Germinal center (tissue), 1 donor: ENCODE measurements at places on chromosomes 11 and 22.
A peak's percentile ranks its signal among the peaks of the same experiment; 100 is the strongest.

DNA sequence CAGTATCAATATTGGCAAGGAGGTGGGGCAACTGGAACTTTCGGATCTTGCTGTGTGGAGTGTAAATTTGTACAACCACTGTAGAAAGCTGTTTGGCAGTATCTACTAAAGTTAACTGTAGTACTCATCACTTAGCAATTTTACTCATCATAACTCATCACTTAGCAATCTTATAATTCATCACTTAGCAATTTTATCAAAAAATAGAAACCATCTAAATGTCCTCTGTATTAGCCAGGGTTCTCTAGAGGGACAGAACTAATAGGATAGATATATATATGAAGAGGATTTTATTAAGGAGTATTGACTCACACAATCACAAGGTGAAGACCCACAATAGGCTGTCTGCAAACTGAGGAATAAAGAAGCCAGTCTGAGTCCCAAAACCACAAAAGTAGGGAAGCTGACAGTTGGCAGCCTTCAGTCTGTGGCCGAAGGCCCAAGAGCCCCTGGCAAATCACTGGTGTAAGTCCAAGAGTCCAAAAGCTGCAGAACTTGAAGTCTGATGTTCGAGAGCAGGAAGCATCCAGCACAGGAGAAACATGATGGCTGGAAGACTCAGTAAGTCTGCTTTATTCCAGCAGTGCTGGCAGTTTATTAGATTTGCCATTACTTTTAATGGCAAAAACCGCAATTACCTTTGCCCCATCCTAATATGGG is 92.9 kb upstream of the USP47 start:
- DNase-seq: no peak

DNA sequence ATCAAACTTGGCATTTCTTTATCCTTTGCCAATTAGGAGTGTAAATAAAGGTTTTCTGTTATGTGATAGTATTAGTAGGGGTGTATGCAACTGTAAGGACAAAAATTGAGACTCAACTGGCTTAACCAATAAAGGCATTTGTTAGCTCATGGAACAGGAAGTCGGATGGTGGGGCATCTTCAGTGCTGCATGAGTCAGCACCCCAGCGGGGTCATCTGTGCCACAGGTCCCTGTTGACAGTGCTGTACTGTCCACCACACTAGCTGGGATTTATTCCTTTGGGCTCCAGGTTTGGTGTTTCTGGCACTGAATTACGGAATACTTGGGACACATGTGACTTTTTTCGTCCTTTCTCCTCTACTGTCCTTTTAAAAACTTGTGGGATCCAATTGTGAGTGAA is 86.0 kb downstream of the PPP6R3 start:
- DNase-seq: no peak

GRCh38 chr11:22349491-22349890 is 11.3 kb downstream of the SLC17A6 start:
- no peak for DNase-seq

GRCh38 chr22:42720263-42721044 is at the start of gene A4GALT:
Gene A4GALT, minus strand, starts transcription at chr22:42720870. Its CDS starts 26,919 bp downstream, at chr22:42693951.
- DNase-seq: peak; percentile 65

DNA sequence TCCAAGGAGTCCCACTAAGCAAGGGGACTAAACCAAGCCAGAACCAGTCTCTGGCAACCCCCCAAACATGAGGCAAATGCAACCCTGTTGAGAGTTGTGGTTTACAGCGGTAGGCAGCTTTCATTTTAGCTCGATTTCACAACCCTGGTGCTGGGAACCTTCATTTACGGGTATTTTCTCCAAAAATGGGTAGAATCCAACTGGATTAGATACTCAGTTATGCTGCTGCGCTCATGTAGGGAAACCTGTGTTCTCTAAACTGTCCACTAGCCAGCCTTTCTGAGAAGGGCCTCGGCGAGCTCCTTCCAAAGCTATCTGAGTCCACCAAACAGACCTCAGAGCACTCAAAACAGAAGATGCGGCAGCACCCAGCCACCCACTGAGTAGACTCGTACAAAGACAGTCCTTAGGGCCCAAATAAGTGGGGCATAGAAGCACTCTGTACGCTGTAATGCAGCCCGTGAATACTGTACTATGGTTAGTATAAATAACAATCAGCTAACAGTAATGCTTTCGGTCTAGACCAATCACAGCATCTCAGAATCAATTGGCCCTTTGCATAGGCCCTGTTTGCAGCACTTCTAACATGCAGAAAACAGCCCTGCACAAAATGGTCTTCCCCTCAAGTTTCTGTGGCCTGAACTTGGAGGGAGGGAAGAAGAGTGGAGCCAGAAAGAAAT is 104.7 kb downstream of the ETS1 start:
- DNase-seq: no peak

- no peak for DNase-seq
These were observed 4.2 kb downstream of the FIBP start for GRCh38 chr11:65883786-65884715.

DNA sequence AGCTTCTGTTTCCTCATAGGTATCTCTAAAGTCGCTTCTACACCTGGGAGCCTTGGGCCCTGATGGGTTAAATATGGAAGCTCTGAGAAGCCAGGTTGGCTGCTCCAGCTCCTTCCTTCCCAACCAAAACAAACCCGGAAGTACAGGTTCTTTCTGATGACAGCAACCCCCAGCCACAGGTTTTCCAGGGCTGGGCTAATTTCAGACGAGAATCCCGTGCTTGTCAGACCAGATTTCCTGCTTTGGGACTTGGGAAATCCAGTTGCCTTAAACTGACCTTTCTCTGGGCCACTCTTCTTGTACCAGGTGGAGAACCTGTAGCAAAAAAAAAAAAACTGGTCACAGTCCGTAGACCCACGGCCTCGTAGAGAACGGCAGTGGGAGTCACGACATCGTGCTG is 51.9 kb downstream of the RBX1 start:
- DNase-seq: no peak

DNA sequence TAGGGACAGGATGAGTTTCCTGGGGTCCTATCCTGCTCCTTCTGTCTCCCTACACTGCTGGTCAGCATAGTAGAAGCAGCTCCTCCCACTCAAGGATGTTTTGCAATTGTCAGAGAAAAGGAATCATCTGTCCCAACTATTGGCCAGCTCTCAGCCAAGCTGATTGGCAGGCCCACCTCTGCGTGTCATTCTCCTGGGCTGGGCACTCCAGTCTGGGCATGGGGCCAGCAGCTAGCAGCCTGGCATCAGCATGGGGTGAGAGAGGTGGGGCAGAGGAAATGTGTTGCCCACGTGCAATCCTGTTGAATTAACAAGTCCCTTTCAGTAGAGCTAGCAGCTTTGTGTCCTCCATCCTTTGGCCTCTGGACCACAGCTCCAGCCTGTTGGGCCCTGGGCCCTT is 14.1 kb downstream of the ANKK1 start:
- no peak for DNase-seq

- no peak for DNase-seq
These were observed 9.1 kb downstream of the EFCAB6 start for GRCh38 chr22:43802897-43803495.

DNA sequence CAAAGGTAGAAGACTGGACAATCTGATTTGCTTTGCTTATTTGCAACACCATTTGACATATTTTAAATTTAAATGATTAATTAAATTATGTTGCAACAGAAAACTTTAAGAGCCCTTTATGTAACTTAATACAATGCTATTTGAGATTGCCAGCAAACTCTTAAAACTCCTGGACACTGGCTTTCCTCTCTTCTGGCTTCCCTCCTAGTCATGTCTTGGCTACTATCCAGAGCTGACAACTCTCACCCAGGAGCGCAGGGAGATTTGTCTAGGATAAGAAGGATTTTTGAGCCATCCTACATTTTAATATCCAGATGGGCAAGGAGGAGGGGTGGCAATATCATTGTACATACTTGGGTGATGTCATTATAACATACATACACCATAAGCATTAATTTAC is 134.3 kb downstream of the ELP4 start:
- no peak for DNase-seq

DNA sequence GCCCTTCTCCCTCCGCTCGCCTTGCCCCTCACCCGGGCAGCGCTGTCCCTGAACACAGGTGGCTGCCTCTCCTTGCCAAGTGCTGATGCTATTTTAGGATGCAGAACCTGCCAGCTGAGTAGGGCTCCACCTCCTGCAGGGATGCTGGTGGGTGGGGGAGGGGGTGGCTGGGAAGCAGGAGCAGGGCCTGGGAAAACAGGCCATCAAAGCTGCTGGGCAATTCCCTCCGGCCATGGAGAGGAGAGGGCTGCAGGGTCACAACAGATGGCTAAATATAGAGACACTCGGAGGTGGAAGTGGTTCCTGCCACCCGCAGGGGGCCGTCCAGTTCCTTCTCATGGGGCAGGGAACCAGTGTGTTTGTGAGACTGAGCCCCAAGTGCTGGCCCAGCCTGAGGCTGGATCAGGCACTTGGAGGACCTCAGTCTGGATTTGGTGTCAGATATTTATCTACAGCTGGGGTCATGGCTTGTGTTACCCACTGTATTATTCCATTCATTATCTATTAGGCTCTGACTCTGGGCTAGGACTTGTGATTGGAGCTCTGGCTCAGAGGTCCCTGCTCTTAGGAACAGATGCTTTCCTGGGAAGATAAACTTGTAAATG is 59.6 kb downstream of the LRRC32 start:
- DNase-seq: no peak

DNA sequence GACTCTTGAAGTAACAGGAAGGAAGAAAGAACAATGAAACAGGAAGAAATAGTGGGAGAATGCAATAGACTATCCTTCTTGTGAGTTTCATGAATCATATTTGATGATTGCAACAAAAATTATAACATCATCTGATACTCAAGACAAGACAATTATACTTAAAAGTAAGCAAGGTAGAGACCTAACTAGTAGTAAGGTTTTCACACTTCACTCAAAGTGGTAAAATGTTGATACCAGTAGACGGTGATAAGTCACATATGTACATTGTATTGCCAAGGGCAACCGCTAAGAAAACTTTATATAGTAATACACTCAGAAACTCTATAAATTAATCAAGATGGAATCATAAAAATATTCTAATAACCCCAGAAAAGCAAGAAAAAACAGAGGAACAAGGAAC is 107.8 kb downstream of the CYP2R1 start:
- no peak for DNase-seq

DNA sequence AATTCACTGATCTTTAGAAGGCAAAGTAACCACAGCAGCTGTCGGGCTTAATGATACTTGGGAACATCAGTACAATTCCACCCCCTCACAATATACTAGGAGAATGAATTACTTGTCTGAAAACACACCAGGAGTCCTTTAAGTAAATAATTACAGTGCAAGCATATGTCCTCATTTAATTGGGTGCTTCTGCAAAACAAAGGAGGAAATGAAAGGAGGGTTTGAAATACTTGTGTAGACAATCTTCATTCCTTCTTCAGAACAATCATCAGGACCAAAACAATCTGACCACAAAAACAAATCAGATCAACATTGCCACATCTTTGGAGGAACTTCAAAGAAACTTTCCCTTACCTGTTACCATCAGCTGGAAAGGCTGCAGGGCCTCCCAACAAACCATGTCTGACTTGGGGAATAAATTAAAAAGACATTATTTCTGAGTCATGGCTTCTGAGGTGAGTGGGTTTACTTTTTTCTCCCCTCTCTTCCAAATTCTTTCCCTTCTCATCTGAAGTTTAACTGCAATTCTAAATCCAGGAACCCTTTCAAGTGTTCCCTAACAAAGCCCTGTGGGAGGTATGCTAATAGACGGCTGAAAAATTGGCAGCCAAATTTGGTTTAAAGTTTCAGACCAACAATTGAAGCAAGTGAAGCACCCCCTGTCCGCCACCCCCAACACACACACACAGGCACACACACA is 12.5 kb upstream of the CCDC117 start:
- peak; percentile 32 for DNase-seq

GRCh38 chr11:126132319-126132718 is 69.7 kb upstream of the CDON start:
- DNase-seq: no peak

DNA sequence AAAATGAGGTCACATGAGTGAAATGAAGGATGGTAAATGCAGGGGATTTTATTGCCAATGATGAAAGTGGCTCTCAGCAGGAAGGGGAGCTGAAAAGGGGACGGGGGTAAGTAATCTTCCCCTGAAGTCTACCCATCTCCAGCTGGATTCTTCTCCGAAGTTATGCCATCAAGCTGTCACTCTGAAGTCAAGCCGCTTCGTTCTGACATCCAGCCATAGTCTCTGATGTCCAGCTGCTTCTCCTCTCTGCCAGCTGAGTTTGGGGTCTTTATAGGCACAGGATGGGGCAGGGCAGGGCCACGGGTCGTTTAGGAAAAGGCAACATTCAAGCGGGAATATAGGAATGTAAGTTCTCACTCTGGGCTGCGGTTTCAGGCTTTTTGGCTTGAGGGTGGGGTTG is 181.9 kb upstream of the ANO3 start:
- no peak for DNase-seq

GRCh38 chr11:75659836-75660235 is 9.0 kb downstream of the MAP6 start:
- no peak for DNase-seq

DNA sequence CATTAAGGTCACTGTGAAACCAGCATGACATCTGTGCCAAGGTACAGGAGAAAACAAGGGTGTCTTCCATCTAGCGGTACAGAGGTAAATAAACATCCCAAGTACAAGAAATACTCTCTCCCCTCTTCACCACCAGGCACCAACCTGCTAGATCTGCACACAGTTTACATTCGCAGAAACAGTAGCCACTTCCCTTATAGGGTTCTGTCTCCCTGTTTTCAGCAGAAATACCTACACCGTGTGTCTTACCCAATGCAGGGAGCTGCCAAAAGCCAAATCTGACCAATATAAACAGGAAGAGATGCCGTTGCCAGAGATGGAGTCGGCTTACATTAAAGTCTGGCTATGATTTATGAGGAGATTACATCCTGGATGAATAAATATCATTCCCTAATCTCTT is 1.2 kb downstream of the SCN4B start:
- peak; percentile 17 for DNase-seq

DNA sequence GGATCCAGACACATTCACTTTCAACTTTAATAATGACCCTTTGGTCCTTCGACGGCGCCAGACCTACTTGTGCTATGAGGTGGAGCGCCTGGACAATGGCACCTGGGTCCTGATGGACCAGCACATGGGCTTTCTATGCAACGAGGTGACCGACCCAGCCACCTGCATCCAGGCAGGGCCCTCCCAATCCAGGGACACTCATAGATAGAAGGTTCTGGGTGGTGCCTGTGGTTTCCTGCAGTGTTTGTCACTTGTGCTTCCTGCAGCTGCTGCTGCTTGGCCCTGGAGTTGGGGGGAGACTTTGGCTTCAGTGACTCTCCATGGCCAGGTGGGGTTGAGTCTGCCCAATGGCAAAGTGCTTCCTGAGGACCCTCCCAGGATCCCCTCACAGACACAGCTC is 7.3 kb downstream of the APOBEC3B start:
- no peak for DNase-seq
